Gastrocnemius medialis (tissue), 4 donors: ENCODE measurements at places on chromosomes 11 and 22. TPM values are rescaled to one million over a fixed set of nuclear protein-coding genes. Genes with fewer than 3 reads are reported as not detected.

KDM4E gene
- not detected for total RNA-seq

GRCh38 chr11:44178381-44178780, 82.9 kb downstream of the EXT2 start:
- no peaks in the 10 kb centered on the region for H3K36me3 ChIP-seq
- H3K27ac ChIP-seq: no peak overlapping the region
- no peak overlapping the region for H3K4me3 ChIP-seq
- DNase-seq: peak; percentile 3

MFRP gene
- not detected for total RNA-seq

DNA sequence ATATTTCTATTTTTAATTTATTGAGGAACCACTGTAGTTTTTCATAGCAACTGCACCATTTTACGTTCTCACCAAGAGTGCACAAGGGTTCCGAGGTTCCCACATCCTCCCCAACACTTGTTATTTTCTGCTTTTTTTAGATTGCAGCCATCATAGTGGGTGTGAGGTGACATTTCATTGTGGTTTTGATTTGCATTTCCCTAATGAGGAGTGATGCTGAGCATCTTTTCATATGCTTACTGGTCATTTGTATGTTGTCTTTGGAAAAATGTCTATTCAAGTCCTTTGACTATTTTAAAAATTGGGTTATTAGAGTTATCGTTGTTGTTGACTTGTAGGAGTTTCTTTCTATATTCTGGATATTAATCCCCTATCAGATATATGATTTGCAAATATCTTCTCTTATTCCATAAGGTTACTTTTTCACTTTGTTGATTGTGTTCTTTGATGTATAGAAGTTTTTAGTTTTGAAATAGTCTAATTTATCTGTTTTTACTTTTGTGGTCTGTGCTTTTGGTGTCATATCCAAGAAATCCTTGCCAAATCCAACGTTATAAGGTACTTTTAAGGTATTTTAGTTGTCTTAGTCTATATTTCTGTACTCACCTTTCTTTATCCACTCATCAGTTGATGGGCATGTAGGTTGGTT, 9.0 kb downstream of the NEAT1 start:
- H3K4me3 ChIP-seq: peak overlapping the region; percentile 92
- peak overlapping the region; percentile 100 for H3K27ac ChIP-seq
- peaks cover 84% of the 10 kb centered on the region for H3K36me3 ChIP-seq
- peaks cover 67% of the 10 kb centered on the region for H3K4me1 ChIP-seq
- DNase-seq: no peak
